ENCODE measurements at places on chromosomes 11 and 22.

GRCh38 chr11:16448123-16448717 lies 91.9 kb upstream of the SOX6 start:
- DNase-seq: no peak

GRCh38 chr11:100340466-100341319 lies 346.4 kb upstream of the ARHGAP42 start:
- DNase-seq: no peak

- no peak for DNase-seq
These were observed 33.8 kb downstream of the CEP164 start for GRCh38 chr11:117361432-117361831.

- DNase-seq: no peak
These were observed 4.2 kb downstream of the TCN2 start for GRCh38 chr22:30611197-30611596.

GRCh38 chr22:19659805-19660345 lies 54.4 kb upstream of the SEPTIN5 start:
- DNase-seq: no peak

DNA sequence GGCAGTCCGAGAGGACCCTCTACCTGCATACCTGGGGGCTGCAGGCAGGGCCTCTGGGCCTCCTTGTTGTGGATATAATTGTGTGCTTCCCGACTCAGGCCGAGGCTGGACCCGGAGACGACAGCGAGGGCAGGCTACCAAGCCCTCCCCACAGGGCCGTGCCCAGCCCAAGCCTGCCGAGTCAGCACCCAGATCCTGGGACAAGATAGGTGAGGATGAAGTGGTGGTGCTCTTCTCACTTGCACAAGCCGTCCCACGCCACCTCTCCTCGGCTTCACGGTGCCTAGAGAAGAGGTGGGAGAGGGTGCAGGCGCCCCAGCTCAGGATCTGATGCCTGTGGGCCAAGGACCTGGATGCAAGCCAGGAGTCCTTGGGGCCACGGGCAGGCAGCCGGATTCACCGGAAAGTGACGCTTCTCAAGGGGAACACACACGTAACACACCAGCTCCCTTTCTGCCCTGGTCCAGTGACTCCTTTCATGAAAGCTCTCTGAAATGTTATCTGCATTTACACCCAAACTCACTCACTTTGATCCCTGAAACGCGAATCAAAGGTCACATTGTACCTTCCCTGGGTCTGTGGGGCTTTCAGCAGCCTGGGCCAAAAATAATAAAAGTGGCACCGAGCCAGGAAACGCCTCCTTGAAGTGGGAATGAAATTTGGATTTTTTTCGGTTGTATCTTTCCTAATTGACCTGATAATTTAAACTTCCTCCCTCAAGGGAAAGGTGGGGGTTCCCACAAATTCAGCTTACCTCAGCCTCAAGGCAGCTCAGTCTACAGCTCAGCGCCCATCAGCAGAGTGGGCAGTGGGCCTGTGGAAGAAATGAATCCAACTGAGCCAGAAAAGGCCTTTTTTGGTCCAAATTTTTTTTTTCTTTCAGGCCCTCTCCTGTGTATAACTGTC lies 1.1 kb upstream of the GNB1L start:
- DNase-seq: peak; percentile 49

GRCh38 chr22:23147617-23148387 lies 2.5 kb downstream of the RAB36 start:
- no peak for DNase-seq

DNA sequence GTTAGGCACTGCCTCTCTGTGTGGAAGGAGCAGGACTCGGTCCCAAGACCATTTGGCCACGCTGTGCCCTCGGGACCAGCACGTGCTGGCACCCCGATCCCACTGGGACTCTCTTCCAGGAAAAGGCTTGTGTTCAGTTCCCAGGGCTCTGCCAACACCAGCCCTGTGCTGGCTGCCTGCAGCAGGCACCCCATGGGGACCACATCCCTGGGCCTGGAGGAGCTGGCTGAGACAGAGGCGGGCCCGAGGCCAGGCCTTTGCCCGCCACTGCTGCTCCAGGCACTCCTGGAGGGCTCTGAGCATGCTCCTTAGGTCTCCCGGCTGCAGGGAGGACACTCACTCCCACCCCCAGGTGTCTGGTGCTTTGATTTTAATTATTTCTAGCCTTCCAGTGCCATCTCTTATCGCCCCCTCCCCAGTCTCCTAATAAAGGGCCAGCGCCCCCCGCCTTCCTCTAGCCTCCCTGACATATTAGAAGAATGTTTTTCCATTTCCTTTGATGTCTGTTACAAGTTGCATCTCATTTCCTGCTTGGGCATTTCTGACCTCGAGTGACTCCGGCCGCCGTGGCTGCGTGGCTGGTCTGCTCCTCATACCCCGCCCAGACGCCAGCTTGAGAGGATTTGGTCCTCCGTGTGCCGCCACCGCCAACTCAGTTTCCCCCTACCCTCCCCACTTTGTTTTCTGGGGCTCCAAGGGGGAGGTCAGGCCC lies 14.4 kb downstream of the CDKN1C start:
- DNase-seq: no peak

DNA sequence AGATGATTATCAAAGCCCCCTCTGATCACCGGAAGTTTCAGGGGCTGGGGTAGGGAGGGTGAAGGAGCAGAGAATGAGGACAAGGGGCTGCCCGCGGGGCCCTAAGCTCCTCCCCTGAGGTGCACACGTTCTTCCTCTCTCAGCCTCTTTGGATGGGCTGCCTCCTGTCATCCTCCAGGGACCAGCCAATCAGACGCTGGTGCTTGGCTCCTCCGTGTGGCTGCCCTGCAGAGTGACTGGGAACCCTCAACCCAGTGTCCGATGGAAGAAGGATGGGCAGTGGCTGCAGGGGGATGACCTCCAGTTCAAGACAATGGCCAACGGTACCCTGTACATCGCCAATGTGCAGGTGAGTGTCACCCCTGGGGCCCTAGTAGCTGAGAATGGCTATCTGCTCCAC lies 7.5 kb downstream of the ROBO3 start:
- DNase-seq: no peak

DNA sequence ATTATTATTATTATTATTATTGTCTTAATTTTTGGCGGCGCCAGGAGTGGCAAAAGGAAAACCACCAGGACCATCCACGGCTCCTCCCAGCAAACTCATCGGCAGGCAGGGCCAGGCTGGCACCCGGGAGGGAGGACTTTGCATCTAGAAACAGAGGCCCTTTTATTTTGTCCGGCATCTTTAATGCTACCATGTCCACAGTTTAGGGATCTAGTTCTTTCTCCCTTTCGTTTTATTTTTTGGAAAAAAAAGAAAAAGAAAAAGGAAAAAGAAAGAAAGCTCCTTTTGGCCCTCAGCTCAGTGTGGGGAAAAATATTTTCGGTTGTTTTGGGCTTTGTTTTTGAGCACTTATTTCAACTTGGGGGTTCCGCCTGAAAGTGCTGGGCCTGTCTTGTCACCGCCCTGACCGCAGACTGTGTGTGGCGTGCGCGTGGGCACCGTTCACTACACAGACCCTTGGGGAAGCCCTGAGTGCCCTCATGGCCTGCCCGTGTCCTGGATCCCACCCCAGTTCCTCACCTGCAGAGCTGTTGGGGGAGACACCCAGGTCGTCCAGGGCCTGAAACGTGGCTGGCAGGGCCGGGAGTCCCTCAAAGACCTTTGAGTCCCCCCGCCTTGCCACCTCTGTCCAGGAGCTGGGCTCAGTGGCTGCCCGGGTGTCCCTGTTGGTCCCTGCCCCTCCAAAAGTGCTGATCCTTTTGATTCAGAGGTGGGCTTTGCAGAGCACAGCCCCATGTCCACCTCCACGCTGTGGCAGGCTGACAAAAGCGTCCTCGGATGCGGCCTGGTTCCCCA lies 69.1 kb upstream of the PPARA start:
- DNase-seq: no peak

GRCh38 chr11:122304306-122304705 lies 188.3 kb upstream of the BLID start:
- DNase-seq: no peak
